ENCODE measurements at places on chromosomes 3 and 15. TPM values are rescaled to one million over a fixed set of nuclear protein-coding genes. Genes with fewer than 3 reads are reported as not detected.

Gene RYK
- 95.1 TPM for total RNA-seq

Gene GLCE
- 24.3 TPM for total RNA-seq

Gene P2RY13
- total RNA-seq: not detected

Gene IQCF2
- total RNA-seq: not detected

Gene ZBED2
- not detected for total RNA-seq

Gene ETV5
- total RNA-seq: 36.5 TPM

Gene CFAP100
- total RNA-seq: not detected

Gene CCDC39
- 0.17 TPM for total RNA-seq

Gene SOX14
- total RNA-seq: not detected

Gene CCR9
- not detected for total RNA-seq

Gene PSTPIP1
- 0.17 TPM for total RNA-seq

Gene ROPN1
- total RNA-seq: not detected

Gene IL17RD
- total RNA-seq: 8.9 TPM

Gene TTLL13
- total RNA-seq: not detected

Gene NPAP1
- not detected for total RNA-seq

Gene CSPG5
- under 0.01 TPM for total RNA-seq

Gene SCAMP5
- 2.2 TPM for total RNA-seq

Gene CNTN4
- not detected for total RNA-seq
